ENCODE measurements at places on chromosomes 1 and 21.

DNA sequence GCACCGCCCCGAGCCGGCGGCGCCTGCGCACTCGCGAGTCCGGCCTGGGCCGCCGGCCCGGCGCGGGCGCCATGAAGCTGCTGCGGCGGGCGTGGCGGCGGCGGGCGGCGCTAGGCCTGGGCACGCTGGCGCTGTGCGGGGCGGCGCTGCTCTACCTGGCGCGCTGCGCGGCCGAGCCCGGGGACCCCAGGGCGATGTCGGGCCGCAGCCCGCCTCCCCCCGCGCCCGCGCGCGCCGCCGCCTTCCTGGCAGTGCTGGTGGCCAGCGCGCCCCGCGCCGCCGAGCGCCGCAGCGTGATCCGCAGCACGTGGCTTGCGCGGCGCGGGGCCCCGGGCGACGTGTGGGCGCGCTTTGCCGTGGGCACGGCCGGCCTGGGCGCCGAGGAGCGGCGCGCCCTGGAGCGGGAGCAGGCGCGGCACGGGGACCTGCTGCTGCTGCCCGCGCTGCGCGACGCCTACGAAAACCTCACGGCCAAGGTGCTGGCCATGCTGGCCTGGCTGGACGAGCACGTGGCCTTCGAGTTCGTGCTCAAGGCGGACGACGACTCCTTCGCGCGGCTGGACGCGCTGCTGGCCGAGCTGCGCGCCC lies at the start of gene B3GALT6:
B3GALT6 (plus strand) TSS at position 30 of the 588 bp plus-strand sequence; CDS start at position 72, 42 bp downstream.
- no peak for DNase-seq

DNA sequence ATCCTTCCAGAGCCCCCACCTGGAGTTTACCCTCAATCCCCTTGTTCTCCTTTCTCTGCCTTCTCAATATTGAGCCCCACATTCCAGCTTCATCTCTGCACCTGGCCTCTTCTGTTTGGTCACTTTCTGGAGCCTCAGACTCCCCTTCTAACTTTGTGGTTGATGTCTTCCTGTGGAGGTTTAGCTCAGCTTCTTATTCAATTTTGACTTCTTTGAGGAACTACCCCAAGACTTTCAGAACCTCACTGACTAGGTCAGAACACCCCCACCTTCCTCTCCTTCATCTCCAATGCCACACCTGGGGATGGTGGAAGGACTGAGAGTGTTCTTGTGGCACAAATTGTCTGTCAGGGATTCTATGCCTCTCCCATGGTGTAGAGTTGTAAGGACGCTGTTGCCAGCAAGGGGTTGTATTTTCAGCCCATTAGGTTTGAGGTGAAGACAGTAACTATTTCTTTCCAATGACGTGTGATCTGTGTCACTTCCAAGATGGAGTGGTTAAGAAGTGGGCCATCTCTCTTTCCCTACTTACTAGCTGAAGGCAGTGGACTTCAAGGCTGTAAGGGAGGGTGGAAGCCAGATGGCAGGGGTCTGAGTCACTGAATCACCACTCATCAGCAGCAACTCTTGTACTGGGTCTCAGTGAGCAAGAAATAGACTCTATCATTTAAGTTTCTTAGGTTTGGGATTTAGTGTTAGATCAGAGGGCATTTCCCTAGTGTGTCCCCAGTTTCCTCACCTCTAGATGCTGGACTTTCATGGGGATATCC lies 80.6 kb downstream of the PAPPA2 start:
- DNase-seq: no peak

DNA sequence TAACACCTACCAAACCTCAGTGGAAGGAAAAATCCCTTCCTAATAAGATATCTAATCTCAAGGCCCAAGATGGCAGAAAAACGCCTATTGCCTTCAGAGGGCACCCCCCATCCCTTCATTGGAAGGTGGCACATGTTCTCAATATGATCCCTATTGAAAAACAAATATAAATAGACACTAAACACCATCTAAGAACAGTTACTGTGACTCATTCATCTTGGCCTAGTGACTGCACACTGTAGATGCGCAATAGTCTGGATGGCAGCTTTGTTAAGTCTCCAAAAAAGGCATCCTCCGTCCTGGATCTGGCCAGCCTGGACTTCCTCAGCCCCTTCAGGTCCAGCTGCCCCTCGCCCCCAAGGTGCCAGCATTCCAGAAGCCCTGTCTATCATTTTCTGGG lies 121.9 kb downstream of the CAPN8 start:
- no peak for DNase-seq

DNA sequence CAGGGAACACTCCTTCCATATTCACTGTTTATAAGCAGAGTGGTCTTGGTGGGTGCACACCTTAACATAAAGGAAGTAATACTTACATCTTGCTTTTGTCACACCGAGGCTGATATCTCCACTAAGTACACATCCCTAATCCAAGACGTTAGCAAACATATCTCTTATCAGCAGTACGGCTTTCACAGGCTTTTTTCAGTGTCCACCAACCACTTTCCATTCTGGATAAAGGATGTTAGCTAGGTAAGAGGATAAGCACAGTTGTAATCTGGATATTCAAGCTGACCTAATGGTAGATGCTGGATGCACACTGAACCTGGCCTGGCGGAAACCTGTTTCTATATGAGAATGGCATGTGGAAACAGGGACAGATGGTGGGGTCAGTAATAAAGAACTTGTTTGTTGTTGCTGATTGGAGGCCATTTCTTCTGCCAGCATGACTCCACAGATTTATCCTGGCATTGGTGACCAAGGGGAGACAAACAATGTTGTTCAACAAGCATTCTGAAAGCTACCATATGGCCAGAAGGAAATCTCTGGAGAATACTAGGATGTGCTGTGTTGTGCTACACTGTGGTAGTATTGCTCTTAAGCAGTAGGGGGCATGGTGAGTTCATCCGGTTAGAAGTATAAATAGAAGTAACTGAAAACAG lies 416.4 kb downstream of the PTBP2 start:
- peak; percentile 69 for DNase-seq

GRCh38 chr1:207502726-207503125 lies 6.8 kb downstream of the CR1 start:
- no peak for DNase-seq

DNA sequence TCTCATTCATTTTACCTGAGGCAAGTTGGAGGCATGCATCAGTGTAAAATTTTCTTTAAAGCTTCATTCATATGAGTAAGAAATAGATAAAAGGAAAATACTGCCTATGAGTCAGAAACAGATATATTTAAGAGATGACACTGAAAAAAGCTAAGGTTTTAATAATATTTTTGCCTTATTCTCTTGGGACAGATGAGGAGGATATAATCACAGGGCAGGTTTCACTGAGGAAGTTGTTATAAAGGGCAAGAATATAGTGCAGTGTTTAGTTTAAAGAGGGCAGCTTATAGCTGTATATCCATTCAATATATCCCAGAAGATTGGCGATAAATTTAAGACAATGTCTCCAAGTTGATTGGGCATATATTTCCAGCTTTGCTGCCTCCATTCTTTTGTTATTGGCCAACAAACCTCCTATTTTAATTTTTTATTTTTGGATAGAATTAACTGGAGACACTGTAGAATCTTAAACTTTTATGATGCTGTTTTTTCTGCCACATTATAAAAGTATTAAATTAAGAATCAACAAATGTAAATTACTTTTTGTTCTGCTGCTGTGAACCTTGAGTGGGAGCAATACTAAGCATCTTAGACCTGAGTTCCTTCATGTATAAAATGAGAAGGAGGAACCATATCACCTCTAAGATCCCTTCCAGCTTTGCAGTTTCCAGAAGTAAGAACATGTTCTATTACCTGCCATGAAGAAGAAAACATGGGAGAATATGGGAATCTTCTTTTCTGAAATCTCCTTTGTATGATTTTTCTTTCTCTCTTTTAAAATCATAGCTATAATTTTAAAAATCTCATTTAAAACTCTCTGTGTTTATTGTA lies 171.6 kb downstream of the S1PR1 start:
- DNase-seq: no peak

DNA sequence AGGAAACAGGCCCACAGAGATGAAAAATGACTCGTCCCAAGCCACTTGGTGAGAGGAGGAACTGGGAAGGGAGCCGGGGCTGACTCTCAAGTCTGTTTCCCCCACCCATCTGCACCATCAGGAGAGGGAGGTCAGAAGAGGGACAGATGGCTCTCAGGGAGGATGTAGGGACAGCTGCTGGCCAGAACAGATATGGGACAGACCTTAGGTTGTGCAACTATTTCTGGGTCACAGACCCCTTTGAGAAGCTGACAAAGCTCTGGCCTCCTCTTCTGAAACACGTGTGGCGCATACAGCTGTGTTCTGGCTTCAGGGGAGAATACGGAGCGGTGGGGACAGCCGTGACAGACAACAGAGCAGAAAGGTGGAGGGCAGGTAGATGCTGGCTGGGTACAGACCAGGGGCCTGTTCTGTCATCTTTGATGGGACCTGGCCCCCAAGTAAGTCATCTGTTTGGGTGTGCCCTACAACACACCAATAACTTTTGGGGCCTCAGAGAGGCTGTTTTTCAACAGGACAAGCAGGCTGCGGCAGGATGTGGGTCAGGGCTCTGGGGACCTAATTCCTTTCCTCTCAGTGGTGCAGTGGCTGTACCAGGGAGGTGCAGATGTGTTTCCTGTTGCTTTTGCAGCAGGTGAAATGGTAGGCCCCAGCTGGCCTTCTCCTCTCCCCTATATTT lies 7.3 kb downstream of the SH3BGRL3 start:
- no peak for DNase-seq

DNA sequence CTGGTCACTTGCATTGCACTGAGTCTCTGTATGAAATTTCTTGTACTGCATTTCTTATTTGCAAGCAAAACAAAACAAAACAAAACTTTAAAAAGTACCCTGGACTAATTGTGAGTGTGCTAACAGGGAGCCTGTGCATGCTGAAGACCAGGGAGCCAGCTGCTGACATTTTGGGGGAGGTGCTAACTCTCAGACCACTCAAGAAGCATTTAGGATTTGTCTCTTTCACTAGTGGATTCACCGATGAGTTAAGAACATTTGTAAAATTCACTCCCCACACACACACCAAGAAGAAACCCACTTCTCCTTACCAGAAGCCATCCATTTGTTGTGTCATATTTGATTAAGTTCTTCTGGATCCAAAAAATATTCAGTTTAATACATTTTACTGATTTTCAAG lies 95.7 kb upstream of the C1orf105 start:
- DNase-seq: no peak

DNA sequence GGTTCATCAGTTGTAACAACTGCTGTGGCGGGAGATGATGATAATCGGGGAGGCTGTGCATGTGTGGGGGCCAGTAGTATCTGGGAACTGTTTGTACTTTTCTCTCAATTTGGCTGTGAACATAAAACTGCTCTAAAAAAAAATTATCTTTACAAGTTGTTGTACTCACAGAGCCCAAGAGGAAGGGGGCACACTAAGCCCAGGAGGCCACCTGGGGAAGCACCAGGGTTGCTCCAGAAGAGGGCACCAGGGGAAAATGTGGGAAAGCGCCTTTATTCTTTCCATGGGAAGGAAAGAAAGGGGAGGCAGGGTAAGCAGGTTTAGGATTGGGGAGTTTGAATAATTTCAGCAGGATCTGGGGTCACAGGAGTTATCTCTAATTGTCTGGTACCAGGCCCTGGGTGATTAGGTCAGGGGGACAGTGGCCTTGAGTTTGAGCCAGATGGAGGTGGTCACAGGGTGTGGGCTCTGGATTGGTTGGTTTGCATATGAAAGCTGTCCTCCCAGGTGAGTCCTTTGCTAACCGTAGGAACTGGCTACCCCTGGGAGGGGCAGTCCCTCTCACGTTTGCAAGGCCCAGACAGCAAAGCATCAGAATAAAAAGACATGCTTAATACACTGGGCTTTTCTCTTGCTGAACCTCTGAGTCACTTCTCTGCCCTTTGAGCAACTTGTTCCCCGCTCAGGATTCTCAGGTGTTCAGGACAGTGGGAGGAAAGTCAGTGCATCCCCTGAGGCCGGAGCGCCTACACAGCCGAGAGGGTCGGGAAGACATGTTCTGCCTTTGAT lies 11.2 kb downstream of the MYOC start:
- no peak for DNase-seq

DNA sequence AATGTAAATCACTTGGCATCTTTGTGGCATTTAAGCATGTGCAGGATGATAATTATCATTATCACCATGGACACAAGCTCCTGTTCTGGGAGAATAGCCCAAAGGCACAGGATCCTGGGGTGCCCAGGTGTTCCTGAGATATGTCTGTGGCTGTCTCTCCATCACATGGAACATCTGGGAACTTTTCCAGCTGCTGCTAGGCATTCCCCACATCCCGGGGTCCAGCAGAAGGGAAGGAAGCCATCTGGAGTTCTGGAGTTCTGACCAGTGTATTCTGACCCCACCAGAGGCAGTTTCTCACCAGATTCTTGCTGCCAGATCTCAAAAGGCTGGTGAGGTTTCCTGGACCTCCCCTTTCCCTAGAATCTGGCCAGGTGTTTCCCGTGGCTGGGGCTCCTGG lies 259.7 kb upstream of the VAMP3 start:
- DNase-seq: no peak

- DNase-seq: no peak
Observed at GRCh38 chr1:223083831-223084230, 59.2 kb downstream of the TLR5 start.

GRCh38 chr1:160550572-160551034 lies 27.5 kb upstream of the SLAMF6 start:
- no peak for DNase-seq

GRCh38 chr1:37238364-37239224 lies 204.3 kb upstream of the GRIK3 start:
- DNase-seq: peak; percentile 68

DNA sequence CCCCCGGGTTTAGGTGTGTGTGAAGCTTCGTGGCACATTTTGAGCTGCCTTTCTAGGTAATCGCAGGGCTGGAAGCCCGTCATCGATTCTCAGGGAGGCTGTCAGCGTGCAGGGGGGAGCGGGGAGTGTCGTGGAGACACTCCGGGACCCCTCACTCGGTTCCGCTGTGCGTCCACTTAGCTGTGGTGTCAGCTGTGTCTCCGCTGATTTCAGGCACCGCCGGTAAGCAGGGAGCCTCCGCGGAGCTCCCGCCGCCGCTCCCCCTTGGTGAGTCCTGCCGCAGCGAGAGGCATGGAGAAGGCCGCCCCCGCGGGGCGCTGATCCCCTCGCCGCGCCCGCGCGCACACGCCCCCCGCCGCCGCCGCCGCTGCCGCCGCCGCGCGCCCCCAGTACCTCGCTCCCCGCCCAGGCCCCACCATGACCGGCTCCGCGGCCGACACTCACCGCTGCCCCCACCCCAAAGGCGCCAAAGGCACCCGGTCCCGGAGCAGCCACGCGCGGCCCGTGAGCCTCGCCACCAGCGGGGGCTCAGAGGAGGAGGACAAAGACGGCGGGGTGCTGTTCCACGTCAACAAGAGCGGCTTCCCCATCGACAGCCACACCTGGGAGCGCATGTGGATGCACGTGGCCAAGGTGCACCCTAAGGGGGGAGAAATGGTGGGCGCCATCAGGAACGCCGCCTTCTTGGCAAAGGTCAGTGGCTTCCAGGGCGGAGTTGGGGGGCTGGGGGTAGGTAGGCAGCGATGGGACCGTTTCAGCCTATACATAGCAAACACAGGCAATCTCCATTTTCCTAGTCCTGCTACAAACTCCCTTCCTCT lies 995 bp downstream of the VASH2 start:
- no peak for DNase-seq

DNA sequence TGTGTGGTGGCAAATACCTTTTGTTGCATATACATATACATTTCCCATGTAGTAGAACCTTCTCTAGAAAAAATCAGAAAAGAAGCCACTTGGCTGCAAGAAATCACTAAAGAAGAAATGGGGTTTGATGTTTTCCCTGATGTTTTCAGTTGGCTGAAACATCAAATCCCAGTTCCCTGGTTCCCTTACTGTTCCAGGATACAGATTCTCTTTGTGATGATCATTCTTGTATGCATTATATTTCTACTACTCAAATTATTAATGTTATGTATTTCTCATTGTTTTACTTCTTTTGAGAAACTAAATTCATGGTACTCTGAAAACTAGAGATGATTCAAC lies 7.6 kb downstream of the RNU1-2 start:
- peak; percentile 51 for DNase-seq

GRCh38 chr1:60916906-60917305 lies 165.5 kb upstream of the NFIA start:
- peak; percentile 26 for DNase-seq

Data from NCI-H1092 treated with DMSO at 0.1 percent for 48 hours (cell line).